ENCODE measurements at places on chromosomes 3 and 15.

- DNase-seq, result no peak
Measured at GRCh38 chr15:31263751-31264558, 62.7 kb upstream of the KLF13 start.

- DNase-seq, result no peak
Measured at GRCh38 chr3:133278260-133279043, 121.4 kb upstream of the BFSP2 start.

DNA sequence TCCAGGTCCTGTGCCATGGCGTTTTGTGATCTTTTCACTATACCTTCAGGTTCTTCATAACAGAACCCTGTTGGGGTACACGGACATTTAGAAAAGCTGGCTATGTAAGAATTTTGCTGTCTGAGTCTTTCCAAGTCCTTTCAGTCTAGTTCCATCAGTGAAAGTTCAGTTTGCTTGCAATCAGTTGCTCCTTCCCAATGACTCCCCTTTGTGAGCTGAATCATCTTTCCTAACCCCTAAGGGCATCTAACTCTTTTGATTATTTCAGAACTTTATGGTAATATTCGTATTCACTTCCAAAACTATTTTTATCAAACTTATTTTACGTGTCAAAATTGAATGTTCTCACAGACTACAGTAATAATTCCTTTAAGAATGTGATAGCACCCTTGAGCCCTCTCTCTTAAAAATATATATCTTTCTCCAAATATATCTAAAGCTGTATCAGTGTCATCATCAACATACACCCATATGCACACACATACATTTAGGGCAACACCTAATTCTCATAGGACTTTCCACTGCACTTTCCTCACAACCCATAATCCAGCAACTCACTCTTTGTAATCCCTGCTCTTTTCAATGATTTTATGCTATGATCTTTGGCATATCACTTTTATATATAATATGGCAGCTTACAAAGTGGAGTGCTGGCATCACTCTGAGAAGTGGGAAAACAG lies 263.7 kb downstream of the GBE1 start:
- DNase-seq, result no peak

GRCh38 chr3:48784426-48785120 lies 63.1 kb downstream of the PRKAR2A start:
- no peak for DNase-seq

GRCh38 chr15:89401631-89402517 lies 67.2 kb upstream of the POLG start:
- DNase-seq, result no peak

GRCh38 chr3:134427400-134428111 lies 53.3 kb upstream of the AMOTL2 start:
- no peak for DNase-seq

- no peak for DNase-seq
Measured at GRCh38 chr3:69869643-69870042, 129.9 kb upstream of the SAMMSON start.

DNA sequence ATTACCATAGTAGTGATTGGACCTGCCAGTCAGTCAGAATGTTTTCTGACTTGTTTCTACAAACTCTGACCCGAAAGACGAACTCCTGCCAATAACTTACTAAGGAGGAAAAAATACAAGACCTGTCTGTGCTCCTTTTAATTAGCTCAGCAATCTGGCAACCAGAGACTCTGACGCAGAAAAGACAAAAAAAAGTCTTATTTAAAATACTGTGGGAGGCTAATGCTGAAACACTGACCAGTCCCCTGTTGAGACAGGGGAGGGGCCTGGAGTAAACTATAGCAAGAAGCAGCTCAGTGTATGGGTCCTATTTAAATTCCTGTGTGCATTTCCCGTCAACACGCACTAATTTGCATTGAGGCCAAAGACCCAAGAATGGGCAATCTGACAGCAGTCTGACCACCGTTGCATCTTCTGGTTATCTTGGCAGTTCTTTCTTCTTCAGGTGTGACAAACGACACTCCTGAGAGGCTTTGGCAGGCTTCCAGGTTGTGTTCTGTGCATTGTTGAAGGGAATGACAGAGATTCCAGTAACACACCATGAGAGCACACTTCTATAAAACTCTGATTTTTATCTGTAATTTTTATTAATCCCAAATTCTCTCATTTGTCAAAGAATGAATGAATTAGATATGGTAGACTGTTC lies 1114.3 kb downstream of the IGSF11 start:
- no peak for DNase-seq

DNA sequence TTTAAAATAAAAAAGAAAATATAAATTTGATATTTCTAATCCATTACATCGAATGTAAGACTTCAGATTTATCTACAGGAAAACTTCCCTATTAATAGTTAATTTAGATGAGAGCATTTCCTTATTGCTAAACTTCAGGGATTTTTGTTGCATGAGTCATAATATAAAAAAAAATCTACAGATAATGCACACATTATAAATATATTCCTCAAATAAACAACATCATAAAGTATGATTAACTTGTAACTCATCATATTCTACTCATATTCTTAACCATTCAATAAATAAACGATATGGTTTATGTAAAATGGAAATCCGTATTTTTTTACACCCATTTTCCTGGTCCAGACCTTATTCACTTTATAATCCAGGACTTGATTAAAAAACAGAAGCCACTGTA lies 477.0 kb downstream of the EPHA3 start:
- no peak for DNase-seq

DNA sequence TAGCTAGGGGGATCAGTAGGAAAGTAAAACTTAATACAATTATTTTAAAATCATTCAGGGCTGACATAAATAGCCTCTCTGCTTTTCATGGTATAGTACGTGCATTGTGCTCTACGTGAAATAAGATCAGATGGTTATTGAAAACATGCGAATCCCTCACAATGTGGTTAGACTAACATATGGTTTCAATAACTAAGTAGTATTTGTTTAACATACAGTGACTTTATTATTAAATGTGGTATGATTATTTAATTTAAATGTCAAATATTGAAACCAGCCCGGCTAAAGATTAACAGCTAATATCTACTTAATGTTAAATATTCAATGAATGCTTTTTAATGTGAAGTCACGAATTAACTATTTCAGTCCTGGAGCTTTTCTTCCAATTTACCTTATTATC lies 473.9 kb upstream of the THBS1 start:
- no peak for DNase-seq

GRCh38 chr3:39982665-39983357 lies 173.4 kb downstream of the MYRIP start:
- no peak for DNase-seq

- DNase-seq, result no peak
Measured at GRCh38 chr3:48739617-48739954, 22.6 kb upstream of the IP6K2 start.

DNA sequence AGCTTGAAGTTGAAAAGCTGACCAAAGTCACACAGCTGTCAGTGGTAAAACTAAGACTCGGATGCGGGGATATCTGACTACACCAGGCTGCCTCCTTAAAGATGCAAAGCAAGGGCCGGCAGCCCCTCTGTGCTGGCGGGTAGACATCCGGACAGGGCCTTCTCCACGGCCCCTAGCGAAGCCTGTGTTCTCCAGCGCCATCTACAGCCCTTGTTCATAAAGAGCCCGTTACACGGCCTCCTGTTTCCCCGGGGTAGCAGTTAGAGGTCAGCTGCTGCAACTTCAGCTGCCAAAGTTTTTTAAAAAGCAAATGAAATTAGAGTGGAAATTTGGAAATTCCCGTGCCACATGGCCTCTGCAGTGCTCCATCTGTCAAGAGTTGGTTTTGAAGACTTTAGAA lies 383.0 kb downstream of the TBL1XR1 start:
- peak; percentile 78 for DNase-seq

DNA sequence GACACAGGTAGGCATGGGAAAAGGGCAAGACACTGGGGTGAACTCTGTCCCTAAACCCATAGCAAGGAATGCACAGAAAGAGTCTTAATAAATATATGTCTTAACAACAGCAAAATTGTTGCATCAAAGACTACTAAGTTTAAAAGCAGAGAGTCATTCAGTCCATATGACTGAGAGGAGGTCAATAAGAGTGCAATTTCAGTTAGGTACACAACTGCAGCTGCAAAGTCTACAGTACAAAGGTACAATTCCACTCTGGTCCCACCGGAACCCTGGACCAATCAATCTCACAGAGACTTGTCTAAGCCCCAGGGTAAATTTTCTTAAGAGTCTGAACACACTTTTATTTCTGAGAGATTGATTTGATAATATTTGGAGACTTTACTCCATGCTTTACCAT lies 6.9 kb downstream of the CP start:
- no peak for DNase-seq

GRCh38 chr3:46607603-46608028 lies 4.7 kb upstream of the FAM240A start:
- peak; percentile 3 for DNase-seq

DNA sequence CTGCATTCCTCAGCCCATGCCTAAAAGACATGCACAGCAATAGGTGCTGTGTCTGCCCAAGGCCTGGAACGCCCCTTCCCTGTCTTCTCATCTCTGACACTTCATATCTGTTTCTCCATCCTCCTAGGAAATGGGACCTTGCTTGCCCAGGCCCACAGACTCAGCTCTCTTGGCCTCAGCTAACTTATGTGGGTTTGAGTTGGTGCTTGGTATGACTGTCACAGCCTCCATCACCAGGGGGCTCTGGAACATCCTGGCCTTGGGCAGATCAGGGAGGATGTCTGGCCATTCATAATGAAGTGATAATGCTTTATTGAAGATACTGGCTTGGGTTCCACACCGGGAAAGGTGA lies 156.7 kb upstream of the SMAD3 start:
- DNase-seq, result no peak

- DNase-seq, result peak; percentile 91
Measured at GRCh38 chr15:45637552-45638033, 2.8 kb downstream of the SQOR start.

DNA sequence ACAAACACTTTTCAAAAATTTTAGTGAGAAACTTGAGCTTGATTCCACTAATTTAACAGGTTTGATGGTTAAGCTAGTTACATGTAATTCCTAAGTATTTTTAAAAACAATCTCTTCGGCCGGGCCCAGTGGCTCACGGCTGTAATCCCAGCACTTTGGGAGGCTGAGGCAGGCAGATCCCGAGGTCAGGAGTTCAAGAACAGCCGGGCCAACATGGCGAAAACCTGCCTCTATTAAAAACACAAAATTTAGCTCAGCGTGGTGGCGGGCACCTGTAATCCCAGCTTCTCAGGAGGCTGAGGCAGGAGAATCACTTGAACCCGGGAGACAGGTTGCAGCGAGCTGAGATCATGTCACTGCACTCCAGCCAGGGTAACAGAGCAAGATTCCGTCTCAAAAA lies 25.3 kb downstream of the TRA2B start:
- DNase-seq, result no peak

DNA sequence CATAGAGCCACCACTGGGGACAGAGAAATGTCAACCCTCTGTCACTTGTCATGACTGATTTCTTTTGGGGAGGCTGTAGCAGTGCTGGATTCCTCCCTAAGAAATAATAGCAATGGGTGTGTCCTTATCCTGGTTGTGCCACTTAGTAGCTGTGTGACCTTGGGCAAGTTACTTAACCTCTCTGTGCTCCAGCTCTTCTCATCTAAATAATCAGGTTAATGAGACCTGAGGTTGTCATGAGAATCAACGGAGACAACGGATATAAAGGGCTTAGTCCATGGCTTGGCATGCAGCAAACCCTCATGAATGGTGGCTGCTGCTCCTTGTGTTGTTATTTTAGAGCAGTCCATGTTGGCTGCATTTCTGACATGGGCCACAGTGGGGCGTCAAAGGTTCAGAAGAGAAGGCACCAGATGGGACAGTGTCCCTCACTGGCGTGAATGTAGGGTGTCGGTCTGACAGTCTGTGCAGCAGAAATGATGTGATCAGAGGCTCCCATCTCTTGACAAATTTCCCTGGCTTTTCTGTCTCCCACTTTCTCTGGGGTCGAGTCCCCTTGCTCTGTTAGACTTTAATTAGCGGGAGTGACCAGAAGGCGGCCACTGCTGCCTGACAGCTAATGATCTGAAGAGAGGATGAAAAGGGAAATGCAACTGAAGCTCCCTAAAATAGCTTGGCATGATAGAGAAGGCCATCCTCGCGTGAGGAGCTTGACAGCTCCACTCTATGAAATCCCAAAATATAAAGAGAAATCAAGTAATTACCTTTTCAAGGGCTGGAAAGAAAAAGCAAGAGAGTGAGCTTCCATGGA lies 209.4 kb downstream of the CADPS start:
- DNase-seq, result peak; percentile 94

DNA sequence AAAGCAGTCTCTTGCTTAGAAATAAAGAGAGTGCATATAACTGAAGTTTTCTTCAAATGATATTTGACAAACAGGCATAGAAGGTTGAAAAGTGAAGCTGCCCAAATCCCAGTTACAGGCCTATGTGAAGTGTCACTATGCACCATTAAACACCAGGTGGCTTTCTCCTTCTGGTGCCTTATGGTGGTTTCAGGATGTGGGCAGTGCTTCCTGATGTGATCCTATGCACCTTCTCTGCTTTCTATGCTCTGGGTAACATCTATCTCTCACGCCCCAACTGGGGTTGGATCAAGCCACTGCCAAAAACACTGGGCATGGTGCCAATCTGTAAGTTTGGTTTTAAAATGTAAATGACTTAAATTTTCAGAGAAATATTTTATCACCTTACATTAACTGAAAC lies 744.7 kb downstream of the TUSC7 start:
- DNase-seq, result peak; percentile 42

- DNase-seq, result no peak
Measured at GRCh38 chr3:72179107-72179464, 394.1 kb upstream of the PROK2 start.

DNA sequence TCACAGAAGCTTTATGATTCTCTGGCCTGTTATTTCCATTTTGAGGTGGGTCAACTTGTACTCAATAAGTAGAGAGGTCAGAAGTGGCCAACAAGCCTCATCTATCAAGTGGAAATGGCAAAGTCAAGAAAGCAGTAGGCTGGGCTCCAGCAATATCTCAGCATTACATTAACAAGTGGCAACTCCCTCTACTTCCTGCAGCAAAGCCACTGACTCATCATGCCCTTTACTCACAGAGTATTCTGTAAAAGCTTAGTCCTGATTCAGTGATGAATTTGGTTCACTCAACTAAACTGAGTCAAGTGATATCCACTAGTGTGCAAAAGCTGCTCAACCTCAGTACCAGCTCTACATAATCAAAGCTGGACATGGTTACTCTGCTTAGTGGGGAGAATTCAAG lies 954.6 kb downstream of the EPHA3 start:
- no peak for DNase-seq

- DNase-seq, result peak; percentile 96
Measured at GRCh38 chr3:134473868-134474546, 11.8 kb downstream of the ANAPC13 start.

DNA sequence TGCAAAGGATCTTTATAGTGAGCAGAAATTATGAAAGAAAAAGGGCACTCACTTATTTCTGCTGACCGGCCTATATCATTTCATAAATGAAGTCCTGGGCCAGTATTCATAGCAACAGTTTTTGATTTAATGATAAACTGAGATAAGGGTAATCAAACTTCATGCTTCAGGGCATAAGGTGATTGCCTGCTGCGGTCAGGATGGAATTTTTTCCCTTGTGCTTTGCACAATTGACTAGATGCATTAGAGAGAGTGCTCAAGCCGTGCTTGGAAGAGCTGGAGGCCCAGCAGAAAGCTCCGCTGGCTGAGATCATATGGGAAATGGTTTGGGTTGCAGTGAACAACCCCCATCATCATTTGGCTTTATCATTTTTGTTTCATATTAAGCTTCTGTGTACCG lies 10.4 kb downstream of the SEMA6D start:
- DNase-seq, result no peak
